Head of caudate nucleus (tissue), 42 donors: ENCODE measurements at places on chromosomes 5 and 9.
A peak's percentile ranks its signal among the peaks of the same experiment; 100 is the strongest.

DNA sequence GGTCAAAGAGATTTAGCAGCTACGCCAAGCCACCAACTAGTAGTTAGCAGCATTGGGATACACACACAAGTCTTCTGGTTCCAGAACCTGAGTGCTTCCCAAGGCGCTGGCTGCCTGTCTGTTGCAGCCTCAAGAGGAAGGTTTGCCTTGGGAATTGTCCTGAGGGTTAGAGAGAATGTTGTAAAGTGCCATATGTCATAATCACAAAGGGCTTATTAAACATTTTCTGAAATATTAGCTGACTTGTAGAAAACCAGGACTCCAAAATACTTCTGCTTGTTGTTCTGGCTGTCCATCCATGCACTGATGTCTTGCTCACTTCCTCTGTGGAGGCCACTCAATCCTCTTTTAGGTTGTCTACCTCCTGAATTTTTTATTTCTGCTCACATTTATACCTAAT, 46.3 kb downstream of the SLC36A1 start:
- no peak for DNase-seq

- peak; percentile 13 for DNase-seq
These were observed 47.9 kb downstream of the NACC2 start for GRCh38 chr9:136047076-136047774.

DNA sequence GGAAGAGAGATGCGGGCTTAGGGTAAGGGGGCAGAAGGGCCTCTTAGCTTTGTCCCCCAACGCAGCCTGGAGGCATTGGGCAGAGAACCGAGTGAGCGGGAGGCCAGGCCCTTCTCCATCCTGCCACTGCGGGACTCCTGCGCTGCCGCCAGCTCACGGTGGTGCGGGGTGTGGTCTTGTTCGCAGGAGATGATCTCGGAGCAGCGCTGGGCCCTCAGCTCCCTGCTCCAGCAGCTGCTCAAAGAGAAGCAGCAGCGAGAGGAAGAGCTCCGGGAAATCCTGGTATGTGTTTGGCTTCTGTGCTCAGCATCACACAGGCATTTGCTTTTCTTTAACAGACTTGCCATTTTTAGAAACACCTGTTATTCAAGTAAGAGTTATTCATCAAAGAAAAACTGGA, 41.3 kb downstream of the LRSAM1 start:
- no peak for DNase-seq

GRCh38 chr5:90020575-90021538, 388.7 kb downstream of the CETN3 start:
- DNase-seq, result no peak

- DNase-seq, result no peak
These were observed 52.8 kb downstream of the CTNND2 start for GRCh38 chr5:11851416-11851815.

GRCh38 chr5:21831145-21831787, 1021.9 kb downstream of the CDH12 start:
- DNase-seq, result no peak

DNA sequence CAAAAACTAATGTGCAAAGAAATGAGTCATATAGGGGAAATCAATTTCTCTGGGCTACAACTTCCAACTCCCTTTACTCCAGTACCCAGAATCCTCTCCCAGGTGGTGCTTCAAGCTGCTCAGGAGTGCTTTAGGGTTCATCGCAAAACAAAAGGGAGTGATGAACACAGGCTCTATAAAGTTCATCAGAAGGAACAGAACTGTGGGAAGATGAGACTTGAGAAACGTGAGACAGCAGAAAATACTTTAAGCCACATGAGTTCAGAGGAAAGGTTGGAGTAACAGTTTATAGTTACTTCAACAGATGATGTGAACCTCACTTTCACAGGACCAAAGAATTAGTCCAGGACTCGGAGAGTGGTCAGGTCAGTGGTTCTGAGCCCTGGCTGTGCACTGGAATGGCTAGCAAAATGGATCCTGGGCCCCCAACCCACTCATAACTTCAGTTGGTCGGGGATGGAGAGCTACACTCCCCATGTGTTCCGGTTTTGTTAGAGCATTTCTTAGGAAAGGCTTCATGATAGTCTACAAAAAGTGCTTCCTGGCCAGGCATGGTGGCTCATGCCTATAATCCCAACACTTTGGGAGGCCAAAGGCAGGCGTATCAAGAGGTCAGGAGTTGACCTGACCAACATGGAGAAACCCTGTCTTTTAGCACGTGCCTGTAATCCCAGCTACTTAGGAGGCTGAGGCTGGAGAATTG, 4.3 kb downstream of the RPL12 start:
- no peak for DNase-seq

DNA sequence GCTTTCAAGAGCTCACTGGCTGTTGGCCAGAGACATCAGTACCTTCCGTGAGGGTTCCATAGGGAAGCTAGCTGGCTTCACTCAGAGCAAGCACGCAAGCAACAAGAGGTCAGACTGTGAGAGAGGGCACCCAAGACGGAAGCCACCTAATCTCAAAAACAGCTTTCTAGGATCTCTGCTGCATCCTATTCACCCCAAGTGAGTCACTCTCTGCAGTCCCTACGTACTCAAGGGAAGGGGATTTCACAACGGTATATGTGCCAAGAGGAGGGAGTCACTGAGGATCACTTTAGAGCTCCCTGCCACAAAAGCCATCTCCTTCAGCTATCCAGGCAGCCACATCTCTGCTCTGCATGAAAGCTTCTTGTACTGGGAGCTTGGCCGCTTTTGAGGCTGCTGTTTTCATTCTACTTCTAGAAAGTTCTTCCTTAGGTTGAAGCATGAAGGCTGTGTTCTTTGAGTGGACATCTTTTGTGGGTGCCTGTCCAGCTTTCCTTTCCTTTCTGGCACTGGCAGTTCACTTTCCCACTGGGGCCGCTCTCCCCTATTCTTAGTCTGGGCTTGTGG, 249.5 kb downstream of the MAN2A1 start:
- no peak for DNase-seq

GRCh38 chr5:14413331-14413750, 168.3 kb upstream of the OTULINL start:
- no peak for DNase-seq

DNA sequence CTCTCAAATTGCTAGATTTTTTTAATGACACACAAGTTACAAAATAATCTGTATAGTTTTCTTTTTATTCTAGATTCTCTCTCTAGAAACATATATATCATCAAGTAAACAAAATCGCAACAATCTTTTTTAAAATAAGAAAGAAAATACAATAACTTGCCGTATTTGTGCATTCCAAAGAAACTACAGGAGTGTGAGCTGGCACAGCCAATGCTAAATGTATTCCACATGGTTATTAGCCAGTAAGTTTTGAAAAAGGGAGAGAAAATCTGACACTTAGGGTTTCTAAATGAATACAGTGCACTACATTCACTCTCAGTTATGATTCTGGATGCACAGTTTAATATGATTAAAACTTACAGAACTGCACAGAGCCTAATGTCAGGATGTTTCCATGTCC, 117.9 kb downstream of the BNC2 start:
- no peak for DNase-seq

GRCh38 chr5:83426855-83427254, 44.7 kb upstream of the VCAN start:
- DNase-seq, result no peak

GRCh38 chr5:132639706-132640130, 18.3 kb upstream of the IL13 start:
- DNase-seq, result no peak

- DNase-seq, result no peak
These were observed 151.5 kb downstream of the RGS3 start for GRCh38 chr9:113614843-113615648.

DNA sequence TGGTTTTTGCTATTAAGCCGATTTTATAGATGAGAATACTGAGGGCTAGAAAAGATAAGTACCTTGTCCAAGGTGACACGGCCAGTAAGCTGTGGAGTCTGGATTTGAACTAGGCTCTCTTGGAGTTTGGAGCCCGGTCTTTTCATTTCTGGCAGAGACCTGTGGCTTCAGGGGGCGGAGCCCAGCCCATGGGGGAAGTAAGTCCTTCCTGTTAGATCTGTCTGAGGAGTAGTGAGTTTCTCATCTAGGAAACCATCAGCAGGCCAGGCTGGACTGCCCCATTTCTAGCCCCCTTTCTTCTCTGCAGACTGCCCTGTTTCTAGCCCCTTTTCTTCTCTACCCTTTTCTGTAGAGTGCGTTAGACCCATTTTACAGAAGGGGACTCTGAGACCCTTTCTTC, 521 bp upstream of the PTGS1 start:
- DNase-seq, result no peak

DNA sequence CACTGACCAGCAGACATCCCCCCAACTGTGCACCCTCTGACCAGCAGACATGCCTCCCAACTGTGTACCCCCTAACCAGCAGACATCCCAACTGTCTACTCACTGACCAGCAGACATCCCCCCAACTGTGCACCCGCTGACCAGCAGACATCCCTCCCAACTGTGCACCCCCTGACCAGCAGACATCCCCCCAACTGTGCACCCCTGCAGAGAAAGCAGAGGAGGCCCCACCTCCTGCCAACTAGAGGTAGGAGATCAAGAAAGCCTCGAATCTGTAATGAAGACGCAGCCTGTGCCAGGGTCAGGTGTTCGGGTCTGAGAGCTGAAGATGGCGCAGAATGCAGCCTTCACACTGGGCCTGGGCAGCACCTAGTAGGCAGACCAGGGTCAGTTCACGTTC, 29.8 kb upstream of the NSMF start:
- DNase-seq, result no peak

- no peak for DNase-seq
These were observed 1.3 kb upstream of the SNX2 start for GRCh38 chr5:122773619-122774018.

- peak; percentile 14 for DNase-seq
These were observed 46.8 kb downstream of the NIPSNAP3B start for GRCh38 chr9:104810421-104811339.

DNA sequence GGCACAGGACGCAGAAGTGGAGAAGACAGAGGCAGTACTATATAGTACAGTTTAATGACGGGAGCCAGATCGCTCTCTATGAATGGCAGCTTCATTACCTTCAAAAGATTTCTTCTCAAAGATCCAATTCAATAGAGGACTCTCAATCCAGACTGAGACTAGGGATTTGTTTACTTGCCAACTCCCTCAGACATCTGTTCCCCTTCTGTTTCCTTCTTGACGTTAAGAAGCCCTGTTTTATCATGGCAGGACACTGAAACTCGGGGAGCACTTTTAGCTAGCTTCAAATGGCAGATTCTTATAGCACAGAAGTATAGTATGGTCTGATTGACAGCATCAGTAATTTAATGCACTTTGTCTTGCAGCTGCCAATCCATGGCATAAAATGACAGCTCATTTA, 747.3 kb upstream of the C9orf72 start:
- no peak for DNase-seq

DNA sequence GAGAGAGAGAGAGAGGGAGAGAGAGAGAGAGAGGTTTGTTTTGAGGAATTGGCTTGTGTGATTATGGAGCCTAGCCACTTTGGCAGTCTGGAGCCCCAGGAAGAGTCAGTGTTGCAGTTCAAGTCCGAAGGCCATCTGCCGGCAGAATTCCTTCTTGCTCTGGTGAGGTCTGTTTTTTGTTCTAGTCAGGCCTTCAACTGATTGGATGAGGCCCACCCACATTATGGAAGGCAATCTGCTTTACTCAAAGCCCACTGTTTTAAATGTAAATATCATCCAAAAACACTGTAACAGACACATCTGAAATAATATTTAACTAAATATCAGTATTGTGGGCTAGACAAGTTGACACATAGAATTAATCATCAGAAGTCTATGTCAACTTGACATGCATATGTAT, 11.4 kb upstream of the GRM6 start:
- no peak for DNase-seq
